ENCODE measurements at places on chromosomes 3 and 15.
A peak's percentile ranks its signal among the peaks of the same experiment; 100 is the strongest.

- DNase-seq, result no peak
Observed at GRCh38 chr3:39261726-39262125, 18.1 kb downstream of the CX3CR1 start.

- DNase-seq, result no peak
Observed at GRCh38 chr3:14957925-14958324, 10.5 kb downstream of the NR2C2 start.

DNA sequence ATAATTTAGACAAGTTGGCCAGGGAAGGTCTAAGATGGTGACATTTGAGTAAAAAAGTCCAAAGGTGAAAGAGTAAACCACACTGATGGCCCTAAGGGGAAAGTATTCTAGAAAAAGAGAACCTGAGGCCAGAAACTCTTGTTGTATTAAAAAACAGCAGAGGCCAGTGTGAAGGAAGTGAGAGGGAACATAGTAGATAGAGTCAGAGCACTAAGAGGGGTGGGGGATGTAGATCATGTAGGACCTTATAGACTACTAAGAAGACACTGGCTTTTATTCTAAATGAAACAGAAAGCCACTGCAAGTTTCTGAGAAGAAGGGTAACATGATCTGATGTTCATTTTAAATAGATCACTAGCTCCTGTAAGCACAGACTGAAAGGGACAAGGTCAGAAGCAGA is 14.5 kb downstream of the POLQ start:
- DNase-seq, result no peak

DNA sequence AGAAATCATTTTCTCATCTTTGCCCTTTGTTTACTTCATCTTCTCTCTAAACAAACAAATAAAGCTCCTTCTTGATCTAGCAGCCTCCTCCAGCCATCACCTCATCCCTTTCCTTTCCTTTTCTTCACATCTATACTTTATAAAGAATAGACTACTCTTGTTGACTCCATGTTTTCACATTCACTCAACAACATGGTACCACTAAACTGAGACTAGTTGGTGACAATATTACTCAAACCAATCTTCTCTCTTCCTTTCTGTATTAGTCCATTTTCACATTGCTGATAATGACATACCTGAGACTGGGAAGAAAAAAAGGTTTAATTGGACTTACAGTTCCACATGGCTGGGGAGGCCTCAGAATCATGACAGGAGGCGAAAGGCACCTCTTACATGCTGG is 324.7 kb downstream of the SOX2 start:
- no peak for DNase-seq

- no peak for DNase-seq
Observed at GRCh38 chr15:43280996-43281395, 14.3 kb upstream of the TGM5 start.

DNA sequence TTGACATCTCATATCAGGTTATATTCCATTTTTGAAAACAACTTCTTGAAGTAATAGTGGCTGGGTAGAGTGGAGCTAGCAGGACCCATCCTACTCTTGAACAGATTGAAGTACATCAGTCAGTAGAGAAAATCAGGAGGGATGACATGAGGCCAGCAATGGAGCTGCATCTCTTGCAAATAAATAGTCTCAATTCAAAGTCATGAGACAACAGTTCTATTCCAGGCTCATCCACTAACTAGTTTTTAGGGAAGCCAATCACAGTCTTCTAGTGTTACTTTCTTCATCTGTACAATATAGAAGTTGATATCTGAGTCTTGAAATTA is 477.2 kb downstream of the RBMS3 start:
- no peak for DNase-seq

DNA sequence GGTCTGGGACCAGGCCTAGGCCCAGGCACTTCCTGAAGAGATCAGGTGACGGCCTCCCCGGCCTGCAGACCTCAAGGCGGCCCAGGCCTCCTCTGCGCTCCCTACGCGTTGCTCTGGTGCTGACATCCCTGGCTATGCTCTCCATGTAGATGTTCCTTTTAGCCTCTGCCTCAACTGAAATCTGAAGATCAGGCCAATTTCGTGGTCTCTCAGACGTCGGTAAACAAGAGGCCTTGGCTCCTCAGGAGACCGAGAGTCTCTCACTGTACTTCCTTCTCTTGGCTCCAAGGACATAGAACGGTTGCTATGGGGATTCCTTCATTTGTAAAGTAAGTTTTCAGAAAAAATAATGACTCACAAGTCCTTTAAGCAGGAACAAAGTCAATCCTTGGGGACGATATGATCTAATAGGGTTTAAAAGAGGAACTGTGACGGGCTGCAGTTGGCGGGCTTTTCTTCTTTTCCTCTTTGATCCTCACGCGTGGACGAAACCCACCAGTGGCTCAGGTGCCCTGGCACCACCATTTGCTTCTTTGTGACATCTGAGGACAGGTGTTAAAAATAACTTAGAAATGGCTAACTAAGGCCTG is 55.6 kb upstream of the CGNL1 start:
- DNase-seq, result no peak

DNA sequence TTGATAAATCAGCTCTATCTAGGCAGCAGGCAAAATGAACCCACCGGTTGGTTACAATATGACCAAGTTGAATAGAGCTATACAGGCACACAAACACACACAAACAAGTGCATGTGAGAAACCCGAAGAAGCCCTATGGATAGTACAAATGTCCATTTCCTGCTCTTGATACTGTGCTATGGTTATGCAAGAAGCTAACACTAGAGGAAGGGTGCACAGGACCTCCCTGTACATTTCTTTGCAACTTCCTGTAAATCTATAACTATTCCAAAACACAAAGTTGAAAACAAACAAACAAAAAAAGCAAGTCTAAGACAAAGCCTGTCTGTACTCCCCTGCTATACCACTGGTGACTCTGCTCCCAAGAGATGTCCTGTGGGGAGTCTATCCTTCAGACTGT is 8.2 kb upstream of the FAM240A start:
- DNase-seq, result no peak

DNA sequence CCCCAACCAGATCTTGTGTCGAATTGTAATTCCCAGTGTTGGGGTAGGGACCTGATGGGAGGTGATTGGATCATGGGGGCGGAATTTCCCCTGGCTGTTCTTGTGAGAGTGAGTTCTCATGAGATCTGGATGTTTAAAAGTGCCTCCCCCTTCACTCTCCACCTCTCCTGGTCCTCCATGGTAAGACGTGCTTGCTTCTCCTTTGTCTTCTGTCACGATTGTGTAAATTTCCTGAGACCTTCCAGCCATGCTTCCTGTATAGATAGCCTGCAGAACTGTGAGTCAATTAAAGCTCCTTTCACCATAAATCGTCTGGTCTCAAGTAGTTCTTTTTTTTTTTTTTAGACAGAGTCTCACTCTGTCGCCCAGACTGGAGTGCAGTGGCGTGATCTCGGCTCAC is 42.3 kb downstream of the NR1D2 start:
- no peak for DNase-seq

DNA sequence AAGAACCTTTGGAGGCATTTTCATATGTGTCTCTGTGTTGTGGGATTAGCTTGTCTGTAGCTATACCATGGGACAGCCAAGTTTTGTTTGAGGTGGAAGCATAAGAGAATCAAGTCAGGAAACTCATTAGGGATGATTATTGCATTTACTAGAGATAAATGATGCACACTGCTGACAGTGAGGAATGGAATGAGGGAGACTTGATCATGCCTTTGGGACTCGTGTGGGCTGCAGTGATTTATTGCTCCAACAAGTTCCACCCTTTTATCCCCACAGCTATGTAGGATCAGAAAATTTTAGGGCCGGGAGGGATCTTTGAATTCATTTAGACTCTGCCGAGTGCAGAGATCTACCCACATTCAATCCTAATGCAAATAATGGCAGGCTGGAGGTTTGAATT is 16.3 kb downstream of the ZNF385D start:
- DNase-seq, result no peak

DNA sequence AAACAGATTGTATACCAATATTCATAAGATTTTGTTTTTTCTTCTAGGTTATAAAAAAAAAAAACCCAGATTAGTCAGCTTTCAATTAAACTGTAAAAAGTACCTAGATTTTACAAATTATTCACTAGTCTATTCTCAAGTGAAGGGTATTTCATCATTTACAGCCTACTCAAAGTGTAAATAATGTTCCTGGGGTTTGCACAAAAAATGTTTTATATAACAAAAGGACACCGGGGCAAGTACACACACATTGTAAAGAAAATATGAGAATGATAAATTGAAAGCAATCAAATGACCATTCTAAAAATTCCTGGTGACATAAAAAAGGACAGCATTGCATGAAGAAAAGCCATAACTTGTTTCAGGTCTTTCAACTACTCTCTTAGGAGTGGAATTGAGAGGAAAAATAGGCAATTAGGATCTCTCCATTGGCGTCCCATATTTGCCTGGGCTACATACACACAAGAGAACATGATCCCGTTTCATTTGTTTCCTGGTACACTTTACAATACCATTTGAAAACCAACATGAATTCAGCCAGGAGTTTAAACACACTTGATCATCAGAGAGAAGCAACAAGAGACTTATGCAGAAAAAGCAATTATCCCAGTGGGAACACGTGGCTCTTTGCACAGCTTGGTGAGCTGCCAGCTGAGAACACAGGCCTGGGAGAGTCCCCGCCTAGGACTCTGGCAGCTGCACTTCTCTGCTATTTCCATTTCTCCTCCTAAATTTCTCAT is 1039.2 kb downstream of the ROBO1 start:
- peak; percentile 28 for DNase-seq

DNA sequence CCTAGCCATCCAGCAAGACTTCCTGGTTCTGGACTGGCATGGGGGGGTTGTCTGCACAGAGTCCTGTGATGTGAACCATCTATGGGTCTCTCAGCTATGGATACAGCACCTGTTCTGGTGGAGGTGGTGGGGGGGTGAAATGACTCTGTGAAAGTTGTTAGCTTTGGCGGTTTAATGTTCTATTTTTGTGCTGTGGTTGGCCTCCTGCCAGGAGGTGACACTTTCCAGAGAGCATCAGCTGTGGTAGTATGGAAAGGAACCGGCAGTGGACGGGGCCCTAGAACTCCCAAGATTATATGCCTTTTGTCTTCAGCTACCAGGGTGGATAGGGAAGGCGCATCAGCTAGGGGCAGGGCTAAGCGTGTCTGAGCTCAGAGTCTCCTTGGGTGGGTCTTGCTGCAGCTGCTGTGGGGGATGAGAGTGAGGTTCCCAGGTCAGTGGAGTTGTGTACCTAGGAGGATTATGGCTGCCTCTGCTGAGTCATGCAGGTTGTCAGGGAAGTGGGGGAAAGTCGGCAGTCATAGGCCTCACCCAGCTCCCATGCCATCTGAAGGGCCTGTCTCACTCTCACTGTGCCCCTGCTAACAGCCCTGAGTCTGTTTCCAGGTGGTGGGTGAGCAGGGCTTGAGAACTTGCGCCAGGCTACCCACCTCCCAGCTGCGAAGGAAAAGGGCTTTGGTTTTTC is 7.1 kb upstream of the LARS2 start:
- no peak for DNase-seq

DNA sequence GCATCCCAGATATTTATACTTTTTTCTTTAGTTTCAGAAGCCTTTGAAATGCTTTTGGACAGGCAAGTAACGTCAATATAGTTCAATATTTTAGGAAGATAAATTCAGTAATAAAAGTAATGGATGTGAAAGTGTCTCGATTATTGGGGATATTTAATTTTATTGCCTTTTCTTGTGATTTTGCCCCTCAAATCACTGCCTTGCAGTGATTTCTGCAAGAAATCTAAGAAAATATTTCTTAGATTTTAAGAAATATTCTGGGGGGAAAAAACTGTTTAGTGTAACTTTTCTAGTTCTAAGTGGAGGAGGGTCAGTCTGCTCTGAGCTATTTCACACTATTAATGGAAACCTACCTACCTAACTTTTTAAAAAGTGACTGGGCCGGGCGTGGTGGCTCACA is 33.6 kb downstream of the MGA start:
- DNase-seq, result no peak

- DNase-seq, result no peak
Observed at GRCh38 chr3:45480218-45480617, 91.8 kb downstream of the LARS2 start.

DNA sequence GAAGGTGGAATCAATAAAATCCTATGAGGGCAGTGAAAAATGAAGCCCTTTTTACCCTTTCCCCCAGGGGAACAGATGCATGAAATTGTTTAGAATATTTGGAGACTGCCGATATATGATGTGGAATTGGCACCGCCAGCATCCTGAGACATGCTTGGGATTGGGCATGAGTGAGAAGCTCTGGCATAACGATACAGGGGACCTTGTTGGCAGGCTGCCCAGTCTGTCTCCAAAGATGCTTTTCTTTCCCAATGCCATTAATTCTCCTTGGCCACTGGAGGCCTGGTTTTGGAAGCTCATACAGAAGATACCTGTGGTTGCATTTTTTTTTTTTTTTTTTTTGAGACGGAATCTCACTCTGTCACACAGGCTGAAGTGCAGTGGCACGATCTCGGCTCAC is 800.6 kb upstream of the LMCD1 start:
- DNase-seq, result no peak

DNA sequence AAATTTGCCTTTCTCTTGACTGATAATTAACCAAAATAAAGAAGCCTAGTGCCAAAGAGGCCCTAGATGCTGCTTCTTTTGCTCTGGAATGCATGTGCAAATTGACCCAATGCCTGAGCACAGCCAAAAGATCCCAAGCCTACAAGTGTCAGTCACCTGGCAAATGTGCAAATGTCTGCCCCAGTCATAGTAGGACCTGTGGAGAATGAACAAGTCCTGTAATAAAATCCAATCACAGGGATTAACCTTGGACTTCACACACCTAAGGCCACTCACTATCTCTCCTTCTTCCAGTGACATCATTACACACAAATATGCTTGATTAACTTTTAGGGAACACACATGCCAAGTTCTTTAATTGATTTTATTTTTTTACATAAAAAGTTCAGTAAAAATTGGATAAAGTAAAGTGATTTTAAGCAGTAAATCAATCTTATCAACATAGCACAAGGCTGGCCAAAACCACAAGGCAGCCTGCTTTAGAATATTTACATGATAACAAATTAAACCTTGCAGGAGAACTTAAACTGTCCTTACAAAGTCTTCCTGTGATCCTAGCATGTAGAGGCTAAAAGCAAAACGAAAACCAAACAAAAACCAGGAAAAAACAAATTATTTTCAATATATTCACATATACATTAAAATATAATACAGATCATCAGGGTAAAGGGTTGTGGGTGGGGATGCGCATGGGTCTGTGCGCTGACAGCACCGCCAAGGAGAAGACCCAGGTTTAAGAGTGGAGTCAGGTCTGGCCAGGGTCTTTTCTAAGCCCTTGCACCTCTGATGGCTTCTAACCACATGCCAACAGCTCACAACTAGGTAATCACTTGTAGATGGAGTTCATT is 36.8 kb downstream of the NBEAL2 start:
- DNase-seq, result no peak

GRCh38 chr3:51945926-51946705 is 4.0 kb downstream of the PARP3 start:
- no peak for DNase-seq

- no peak for DNase-seq
Observed at GRCh38 chr15:43527016-43527801, 9.8 kb downstream of the MAP1A start.

DNA sequence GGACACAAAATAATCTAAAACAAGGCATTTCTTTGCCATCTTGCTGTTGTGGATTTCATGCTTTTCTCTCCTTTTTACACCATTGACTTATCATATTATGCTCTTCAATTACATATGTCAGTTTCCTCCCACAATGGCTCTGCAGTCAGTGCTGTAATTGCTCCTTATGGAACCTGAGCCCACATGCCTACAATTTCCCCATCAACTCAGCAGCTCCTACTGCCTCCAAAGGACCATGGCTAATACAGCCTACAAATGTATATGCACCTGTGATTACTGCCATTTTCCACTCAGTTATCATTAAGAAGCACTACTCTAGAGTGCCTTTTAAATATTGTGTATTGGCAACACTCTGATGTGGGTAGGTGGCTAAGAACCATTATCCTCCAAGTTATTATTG is 30.8 kb downstream of the RTP4 start:
- DNase-seq, result no peak
